ENCODE measurements at places on chromosomes 6 and 20. TPM values are rescaled to one million over a fixed set of nuclear protein-coding genes. Genes with fewer than 3 reads are reported as not detected.

Gene DCBLD1
- total RNA-seq = 32.9 TPM

Gene MYH7B
- total RNA-seq = 0.04 TPM

Gene WFDC5
- total RNA-seq = not detected

Gene VSX1
- 1.6 TPM for total RNA-seq

Gene SIRPD
- total RNA-seq = not detected

Gene TMEM63B
- total RNA-seq = 16.0 TPM

Gene FLRT3
- total RNA-seq = 1.8 TPM

Gene CCDC28A
- total RNA-seq = 9.3 TPM

Gene GDAP1L1
- total RNA-seq = not detected

Gene NNAT
- total RNA-seq = not detected

Gene GRM1
- 0.07 TPM for total RNA-seq

Gene OR12D3
- total RNA-seq = not detected

Gene TCP1
- total RNA-seq = 254 TPM

Data from A549 treated with RU486 at 1 μM for 4 hours (cell line).